Activated T-helper 1 cell treated with anti-CD3 and anti-CD28 coated beads, Interleukin-2, amount 50 U/mL, for 16 hours (primary cell): ENCODE measurements at places on chromosomes 5 and 9.

- no peak for DNase-seq
Observed at GRCh38 chr5:136666970-136667620, 301.8 kb upstream of the TRPC7 start.

GRCh38 chr9:130854092-130854491 is 19.0 kb downstream of the ABL1 start:
- DNase-seq: no peak

DNA sequence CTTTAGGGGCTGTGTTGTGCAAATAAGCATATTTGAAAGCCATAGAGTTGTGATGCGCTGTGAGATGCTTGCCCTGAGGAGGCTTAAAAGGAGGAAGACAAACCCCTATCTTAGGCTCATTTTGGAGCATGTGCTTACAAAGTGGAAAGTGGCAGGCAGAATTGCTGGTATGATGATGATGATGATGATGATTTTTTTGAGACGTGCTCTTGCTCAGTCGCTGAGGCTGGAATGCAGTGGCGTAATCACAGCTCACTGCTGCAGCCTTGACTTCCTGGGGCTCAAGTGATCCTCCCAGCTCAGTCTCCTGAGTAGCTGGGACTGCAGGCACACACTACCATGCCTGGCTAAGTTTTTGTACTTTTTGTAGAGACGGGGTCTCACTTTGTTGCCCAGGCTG is 1.7 kb downstream of the CNOT8 start:
- DNase-seq: no peak

DNA sequence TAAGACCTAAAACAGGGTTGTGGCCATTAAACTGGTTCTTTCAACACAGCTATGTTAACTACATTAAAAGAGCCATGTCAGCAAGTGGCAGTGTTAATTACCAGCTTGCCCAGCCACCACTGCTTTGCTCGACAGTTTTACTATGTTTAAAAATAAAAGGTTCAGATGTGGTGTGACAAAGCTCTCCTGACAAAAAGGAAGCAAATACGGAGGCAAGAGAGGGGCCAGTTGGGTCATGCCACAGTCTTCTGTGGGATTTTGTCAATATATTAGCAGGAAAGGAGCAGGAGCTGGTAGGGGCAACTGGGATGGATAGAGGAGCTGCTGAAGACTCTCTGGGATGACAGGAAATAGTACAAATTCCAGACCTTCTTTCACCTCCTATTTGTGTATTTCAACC is 113.5 kb upstream of the PCA3 start:
- DNase-seq: no peak

GRCh38 chr5:15483351-15484097 is 16.5 kb upstream of the FBXL7 start:
- no peak for DNase-seq

DNA sequence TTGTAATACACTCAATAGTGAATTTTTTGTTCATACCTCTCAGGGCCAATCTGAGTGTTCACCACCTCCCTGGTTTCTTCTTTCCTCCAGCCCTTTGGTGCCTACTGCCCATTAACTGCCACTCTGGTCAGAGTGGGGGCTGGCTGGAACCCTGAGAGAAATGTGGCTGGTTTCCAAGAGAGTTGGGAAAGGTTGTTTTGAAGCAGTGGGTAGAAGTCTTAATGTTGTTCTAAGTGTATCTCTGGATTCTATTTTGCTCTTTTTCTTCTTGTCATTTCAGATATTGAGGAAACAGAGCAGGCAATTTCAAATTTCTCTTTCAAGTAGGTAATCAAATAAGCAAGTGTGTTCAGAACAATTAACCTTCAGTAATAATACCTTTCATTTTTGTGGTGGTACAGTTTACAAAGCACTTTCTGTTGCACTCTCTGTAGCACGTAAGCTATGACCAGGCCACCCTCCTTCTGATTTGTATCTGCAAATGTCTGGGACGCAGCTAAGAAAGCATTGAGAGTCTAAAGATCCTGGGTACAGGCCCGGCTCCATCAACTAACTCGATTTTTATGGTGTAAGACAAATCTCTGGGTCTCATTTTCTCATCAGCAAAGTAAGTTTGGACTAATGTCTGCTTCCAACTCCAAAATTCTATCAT is 8.4 kb downstream of the SLC1A3 start:
- DNase-seq: no peak

- no peak for DNase-seq
Observed at GRCh38 chr5:122126177-122126755, 3.1 kb upstream of the ZNF474 start.

- no peak for DNase-seq
Observed at GRCh38 chr5:141186897-141187512, at the start of gene PCDHB9. PCDHB9 (plus strand) TSS chr5:141187161; CDS start chr5:141187319, 158 bp downstream.

- no peak for DNase-seq
Observed at GRCh38 chr5:138720840-138721239, 32.4 kb upstream of the CTNNA1 start.

DNA sequence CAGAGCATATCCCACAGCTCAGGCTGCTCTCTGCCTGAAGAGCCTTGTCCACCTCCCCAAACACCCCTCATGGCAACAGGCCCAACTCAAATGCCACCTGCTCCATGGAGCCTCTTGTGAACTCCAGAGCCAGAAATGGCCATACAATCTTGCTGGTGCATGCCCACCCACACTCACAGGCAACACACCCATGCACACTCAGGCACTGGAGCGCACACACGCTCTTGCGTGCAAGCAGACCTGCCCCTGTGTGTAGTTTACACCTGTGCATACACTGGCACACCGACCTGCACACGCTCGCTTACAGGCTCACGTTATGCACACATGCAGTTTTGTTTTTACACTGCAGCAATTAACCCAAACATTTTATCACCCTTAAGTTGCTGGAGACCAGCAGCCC is 40.0 kb downstream of the HRH2 start:
- no peak for DNase-seq

DNA sequence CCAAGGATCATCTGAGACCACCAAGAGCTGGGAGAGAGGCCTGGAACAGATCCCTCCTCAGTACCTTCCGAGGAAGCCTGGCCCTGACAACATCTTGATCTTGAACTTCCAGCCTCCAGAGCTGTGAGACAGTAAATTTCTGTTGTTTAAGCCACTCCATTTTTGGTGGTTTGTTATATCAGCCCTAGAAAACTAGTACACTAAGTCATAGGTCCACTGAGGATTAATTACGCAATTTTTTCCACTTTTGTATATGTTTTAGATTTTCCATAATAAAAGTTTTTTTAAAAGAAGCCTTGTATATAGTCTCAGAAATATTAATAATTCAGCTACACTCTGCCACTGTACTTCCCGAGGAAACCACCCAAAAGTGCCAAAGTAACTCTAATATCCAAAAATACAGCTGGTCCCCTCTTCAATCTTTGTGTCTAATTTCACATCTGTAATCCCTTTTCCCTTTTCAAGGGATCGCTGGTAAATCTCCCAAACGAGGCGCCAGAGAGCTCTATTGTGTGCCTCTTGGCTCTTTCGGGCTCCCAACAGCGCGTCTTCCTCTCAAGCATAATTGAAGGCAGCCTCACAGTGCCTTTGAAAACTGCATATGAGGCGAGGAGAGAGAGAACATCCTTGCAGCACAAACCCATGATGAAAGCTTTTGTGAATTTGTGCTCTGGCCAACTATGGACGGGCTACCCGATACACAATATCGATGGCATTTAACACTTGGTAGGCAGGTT is 32.7 kb downstream of the PRUNE2 start:
- DNase-seq: no peak

DNA sequence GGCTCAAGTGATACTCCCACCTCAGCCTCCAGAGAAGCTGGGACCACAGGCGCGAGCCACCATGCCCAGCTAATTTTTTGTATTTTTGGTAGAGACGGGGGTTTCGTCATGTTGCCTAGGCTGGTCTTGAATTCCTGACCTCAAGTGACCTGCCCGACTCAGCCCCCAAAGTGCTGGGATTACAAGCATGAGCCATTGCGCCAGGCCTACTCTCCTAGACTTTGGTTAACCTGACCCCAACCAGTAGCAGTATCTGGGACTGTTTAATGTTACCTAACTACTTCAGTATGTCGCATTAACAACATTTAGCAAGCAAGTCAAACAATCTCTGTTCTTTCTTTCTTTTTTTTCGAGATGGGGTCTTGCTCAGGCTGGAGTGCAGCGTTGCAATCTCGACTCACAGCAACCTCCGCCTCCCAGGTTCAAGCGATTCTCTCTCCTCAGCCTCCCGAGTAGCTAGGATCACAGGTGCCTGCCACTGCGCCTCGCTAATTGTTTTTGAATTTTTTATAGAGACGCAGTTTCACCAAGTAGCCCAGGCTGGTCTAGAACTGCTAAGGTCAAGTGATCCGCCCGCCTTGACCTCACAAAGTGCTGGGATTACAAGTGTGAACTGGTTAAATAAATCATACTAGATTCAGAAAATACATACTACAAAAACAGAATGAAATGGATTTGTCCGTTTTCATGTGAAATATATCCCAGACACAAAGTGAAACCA is 2.0 kb downstream of the AK3 start:
- DNase-seq: no peak

DNA sequence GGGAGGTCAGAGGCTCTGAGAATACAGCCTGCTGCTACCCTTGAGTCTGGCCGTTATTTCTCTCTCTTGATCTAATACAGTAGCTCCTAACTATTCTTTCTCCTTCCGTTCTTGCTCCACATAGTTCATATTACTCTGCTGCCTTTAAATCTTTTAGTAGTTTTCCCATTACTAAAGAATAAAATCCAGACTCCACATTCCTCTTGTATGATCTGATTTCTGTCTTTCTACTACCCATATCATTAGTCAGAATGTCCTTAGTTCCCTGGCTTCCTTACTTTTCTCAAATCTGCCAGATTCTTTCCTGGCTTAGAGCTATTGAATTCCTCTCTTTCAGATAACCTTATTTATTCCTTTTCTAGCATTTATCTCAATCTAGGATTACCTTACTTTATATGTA is 40.0 kb downstream of the MARCHF6 start:
- no peak for DNase-seq
